Fibroblast of skin of left biceps (primary cell): ENCODE measurements at places on chromosomes 6 and 20.

DNA sequence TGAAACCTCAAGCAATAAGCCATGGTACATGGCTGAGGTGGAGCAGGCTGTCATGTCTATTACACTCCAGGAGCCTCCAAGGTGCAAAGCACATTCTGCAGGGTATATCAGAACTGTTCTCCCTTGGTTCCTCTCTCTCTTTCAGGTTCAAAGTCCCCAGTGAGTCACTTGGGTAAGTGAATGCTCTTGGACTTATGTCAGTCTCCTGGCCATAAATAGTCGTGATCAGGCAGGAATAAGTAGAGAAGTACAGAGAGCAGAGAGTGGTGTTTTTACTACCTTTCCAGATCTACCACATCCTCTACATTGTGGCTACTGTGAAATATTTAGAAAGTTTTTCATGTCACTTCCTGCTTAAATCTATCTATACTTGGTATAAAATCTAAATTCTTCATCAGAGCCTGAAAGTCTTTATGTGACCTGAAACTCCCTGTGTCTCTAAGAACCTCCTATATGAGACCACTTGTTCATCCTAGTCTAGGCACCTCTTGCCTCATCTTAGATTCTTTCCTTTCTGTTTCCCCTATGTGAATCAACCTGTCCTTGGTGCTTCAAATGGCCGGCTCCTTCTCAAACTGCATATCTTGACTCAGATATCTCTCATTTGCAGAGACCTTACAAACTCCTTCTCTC, 1077.6 kb upstream of the MAP3K7 start:
- DNase-seq, result no peak

- DNase-seq, result no peak
Measured at GRCh38 chr6:28068067-28068466, 12.3 kb upstream of the ZNF165 start.

DNA sequence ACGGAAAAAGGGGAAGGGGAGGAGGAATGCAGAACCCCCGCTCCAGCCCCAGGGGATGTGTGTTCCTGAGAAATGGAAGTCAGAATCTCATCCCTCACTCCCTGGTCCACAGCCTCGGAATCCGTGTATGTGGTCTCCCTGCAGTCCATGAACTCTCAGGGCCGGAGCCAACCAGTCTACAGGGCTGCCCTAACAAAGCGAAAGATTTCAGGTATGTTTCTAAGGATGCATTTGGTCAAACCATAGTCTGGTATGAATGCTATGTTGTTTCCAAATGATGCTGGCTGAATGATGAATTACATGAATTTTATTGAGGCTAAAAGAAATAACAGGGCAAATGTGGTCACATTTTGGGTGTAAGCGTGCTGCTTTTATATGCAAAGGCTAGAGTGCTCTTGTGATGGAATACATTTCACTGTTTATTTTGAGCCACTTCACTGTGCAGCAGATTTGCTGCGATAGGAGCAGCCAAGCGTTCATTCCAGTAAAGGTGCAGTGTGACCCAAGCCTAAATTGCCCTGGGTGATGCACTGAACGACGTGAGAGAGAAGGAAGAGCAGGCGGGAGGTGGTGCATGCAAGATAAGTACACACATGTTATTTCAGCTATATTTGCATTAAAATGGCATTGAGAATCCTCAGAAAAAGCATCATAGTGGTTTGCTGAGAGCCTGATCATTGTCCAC, 52.4 kb downstream of the FNDC1 start:
- DNase-seq, result no peak

DNA sequence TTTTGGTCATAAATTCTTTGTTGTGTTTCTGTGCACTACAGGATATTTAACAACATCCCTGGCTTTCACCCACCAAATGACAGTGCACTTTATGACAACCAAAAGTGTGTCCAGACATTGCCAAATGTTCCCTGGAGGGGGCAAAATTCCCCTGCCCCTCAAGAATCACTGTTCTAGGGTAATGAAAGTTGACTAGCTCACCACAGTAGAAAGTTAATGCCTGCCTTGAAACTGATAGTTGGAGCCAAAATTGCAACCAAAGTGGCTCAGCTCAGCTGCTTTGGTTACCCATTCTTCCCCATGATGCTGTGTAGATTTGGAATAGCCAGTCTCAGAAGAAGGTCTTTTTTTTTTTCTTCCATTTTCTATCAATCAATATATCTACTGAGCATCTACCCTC, 150.6 kb downstream of the RALGAPA2 start:
- DNase-seq, result no peak

GRCh38 chr6:15658181-15658744, 4.6 kb downstream of the DTNBP1 start:
- no peak for DNase-seq

DNA sequence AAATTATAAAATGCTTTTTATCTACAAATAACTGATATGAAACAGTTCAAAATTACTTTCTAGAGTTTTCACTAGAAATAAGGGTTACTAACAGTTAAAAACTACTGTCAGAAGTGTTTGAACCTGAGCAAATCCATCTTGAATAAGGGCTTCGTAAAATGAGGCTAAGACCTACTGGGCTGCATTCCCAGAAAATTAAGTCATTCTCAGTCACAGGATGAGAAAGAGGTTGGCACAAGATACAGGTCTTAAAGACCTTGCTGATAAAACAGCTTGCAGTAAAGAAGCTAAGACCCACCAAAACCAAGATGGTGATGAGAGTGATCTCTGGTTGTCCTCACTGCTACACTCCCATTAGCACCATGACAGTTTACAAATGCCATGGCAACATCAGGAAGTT, 93.7 kb downstream of the PLG start:
- DNase-seq, result no peak

- DNase-seq, result no peak
Measured at GRCh38 chr6:5665173-5665572, 341.6 kb downstream of the NRN1 start.

DNA sequence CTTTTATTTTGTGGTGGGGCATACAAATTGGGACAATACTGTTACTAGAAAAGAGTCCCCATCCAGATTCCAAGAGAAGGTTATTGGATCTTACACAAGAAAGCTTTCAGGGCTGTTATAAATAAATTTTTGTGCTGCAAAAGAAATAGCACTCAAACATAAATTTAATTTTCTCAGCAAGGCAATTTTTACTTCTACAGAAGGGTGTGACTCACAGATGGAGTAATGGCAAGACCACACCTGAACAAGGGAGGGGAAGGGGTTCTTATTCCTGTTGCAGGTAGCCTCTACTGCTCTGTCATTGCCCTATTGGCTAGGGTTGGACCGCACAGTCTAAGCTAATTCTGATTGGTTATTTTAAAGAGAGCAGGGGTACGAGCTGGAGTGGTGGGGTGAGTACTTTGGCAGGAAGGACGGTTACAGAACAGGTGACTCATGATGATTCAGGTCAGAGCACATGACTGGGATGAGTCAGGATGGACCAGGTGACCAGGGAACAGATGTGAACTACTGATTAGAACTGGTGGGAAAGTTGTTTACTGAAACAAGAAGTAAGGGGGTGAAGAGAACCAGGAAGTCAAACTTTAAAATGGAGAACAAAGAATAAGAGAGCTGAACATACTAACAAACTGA, 41.1 kb downstream of the CNR1 start:
- DNase-seq, result no peak

GRCh38 chr6:141017941-141018340, 1114.8 kb upstream of the GJE1 start:
- no peak for DNase-seq

DNA sequence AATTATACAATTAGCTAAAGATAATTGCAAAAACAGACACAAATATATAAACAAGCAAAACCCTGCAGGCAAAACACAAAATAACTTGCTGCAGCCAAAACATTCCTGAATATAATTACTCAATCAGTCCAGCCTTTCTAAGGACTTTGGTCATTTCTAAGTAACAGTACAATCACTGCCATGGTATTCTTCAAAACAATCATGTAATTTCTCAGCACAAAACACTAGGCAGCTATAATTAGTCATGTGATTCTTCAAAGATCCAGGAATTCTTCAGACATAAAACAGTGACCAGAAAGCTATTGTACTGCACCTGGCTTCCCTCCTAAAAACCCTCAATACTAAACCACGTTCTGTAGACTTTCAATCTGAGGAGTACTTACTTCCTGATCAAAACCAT, 881.1 kb downstream of the EPHA7 start:
- no peak for DNase-seq

GRCh38 chr6:145783796-145784195, 30.8 kb downstream of the FBXO30 start:
- DNase-seq, result no peak

DNA sequence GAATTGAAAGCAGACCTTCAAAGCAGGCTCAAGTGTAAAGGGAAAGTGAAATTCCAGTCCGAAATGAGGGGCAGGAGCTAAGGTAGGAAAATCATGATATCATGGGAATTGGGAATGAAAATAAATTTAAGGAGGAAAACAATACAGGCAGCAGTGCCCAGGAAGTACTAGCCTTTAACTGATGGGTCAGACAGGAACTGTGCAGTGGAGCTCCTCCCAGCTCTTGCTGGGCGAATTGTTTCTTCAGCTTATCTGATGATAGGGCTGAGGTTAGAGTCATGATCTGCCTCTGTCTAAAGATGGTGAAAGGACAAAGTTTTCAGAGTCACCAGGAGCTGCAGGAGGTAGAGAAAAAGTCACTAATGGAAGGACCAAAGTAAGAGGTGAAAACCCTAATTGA, 457.9 kb upstream of the PTCHD4 start:
- no peak for DNase-seq
